ELR (cell line): ENCODE measurements at places on chromosomes 7 and 10.

DNA sequence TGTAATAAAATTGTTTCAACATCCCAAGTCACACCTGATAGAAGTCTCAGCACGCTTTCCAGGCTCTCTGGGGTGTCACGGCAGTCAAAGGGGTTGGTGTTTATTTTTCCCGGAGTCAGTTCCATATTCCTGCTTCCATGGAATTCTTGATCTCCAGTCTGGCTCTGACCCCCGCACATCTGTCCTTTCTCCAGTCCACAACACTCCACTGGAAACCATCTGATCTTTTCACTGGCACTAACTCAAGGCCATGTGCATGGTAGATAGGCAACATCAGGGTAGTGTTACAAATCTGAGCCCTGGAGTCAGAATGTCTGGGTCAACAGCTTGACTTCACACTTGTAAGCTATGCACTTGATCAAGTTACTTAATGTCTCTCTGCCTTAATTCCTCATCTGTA, 176.2 kb downstream of the WDR11 start:
- DNase-seq, result no peak

DNA sequence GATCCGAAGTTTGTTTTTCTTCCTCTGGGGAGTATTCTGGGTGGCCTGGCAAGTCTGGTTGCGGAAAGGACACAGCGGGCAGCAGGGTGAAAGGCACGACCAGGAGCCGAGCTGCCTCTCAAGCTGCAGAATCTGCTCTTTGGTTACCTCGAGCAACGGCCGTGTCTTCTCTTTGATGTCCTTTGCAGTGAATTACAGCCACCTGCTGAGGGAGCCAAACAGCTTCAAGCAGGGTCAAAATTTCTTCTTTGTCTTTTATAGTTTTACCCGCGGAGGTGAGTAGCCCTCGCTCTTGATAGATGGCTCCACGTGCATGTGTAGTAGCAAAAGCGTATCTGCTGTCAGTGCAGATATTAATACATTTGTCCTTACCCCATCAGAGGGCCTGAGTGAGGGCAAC, 177.3 kb upstream of the MBL2 start:
- DNase-seq, result peak; percentile 2

- DNase-seq, result no peak
Measured at GRCh38 chr7:25396668-25397067, 168.4 kb upstream of the NPVF start.

DNA sequence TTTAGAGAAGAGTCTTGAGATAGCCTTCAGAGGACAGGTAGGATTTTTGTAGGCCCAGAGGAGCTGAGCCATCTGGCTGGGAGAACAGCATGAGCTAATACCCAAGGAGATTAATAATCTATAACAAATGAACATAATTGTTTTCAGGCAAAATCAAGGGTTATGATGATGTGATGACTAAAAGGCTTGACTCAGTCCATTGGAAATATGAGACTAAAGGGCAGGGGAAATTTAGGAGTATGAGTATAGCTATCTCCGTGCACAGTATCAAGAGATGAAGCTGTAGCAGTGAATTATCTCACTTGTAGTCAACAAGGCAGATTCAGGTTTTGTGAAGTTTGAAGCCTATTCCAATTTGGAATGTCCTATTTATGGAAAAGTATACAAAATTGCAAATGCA, 40.1 kb downstream of the CSTF2T start:
- DNase-seq, result no peak

- DNase-seq, result no peak
Measured at GRCh38 chr10:122774231-122774630, 71.4 kb downstream of the CUZD1 start.

- DNase-seq, result no peak
Measured at GRCh38 chr7:135240441-135240840, 6.8 kb downstream of the STRA8 start.

- no peak for DNase-seq
Measured at GRCh38 chr10:73655990-73656298, at the start of gene SYNPO2L. Gene SYNPO2L, minus strand, starts transcription at chr10:73656029. Its CDS starts 107 bp downstream, at chr10:73655922.

GRCh38 chr7:54841772-54842697, 83.0 kb upstream of the SEC61G start:
- peak; percentile 62 for DNase-seq

DNA sequence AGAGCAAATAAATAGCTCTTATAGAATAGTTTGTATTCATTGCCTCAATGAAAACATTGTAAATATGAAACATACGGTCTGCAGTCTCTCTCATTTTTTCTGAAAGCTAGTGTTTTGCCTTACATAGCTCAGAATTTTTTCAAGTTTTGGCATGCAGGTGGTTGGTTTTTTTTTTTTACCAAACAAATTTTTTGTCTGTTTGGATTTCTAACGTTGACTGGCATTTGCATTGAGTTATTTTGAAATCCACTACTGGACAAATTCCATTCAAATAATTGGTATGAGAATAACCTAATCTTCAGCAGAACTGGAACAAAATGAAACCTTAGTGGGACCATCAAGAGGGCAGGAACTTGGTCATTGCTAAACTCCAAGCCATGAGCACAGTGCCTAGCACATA, 107.6 kb upstream of the SAMD8 start:
- DNase-seq, result no peak

- DNase-seq, result no peak
Measured at GRCh38 chr10:121648493-121648892, 50.2 kb upstream of the FGFR2 start.

DNA sequence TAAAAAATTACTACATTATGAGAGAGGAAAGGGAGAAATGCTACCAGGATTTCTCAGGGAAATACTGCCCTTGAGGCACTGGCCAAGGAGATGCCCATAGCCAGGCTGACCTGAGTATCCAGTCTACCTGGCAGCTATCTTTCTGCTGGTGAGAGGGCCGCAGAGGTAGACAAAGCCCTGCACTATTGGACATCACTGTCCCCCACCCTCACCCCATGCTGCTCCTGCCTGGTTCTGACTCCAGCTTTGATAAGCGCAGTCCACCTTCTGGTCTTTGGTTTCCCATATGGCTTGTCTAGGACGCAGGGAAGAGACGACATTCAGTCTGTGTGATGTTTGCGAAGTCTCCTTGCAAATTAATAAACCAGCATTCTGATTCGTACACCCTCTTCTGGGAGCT, 3.7 kb downstream of the ITPRIP start:
- DNase-seq, result no peak

DNA sequence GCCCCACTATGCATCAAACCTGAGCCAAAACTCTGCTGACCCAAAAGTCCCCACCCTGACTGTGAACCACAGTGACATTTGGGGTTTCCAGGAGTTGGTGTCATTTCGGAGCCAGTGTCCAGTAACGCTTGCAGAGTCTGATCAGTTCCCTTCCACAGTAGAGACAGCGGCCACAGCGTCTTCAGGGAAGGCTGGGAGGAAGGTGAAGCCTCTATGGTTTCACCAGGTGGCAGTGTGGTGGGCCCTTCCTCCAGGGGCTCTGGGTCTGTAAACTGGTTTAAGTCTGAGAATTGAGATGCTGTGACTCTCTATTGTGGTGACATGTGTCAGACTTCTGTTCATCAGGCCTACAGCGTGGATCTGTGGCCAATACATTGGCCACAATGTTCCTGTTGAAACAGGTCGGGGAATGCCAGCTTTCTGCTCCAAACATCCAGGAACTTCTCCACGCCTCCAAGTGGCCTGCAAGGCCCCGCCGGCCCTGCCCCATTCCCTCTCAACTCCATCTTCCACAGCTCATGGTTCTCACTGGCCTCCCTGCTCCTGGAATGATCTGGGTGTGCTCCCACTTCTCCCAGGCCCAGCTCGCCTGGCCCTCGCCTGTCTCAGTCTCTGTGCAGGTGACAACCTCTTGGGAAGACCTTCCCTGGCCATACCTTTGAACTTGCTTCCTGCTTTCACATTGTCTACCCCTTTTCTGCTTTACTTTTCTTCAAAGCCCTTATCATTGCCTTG, 124.5 kb upstream of the FAM20C start:
- DNase-seq, result peak; percentile 84

DNA sequence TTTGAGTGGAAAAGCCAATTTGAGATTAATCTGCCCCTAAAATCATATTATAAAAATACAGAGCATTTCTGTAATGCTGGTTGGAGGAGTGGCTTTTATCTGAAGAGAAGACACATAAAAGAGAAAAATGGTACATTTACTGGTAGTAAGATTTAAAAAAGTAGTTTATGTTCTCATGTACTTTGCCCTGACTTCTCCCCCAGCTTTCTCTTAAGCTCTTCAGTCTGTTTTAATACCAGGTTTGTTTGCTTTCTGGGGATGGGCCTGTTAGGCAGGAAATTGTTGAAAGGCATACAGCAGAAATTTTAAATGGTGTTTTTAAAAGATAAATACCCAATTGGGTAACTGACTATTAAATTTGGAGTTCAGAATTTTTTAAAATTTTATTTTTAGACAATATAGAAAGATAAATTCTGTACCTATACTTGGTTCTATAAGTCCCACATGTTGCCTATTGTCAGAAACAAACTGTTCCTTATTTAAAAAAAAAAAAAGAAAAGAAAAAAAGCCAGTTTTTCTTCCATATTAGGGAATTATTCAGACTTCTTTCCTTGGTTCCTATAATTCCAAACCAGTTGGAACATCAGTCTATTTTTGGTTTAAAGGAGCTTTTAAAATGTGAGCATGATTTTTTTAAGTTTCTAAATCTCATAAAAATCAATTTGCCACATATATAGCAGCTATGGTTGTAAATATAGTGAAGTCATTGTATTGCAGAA, 136.6 kb downstream of the ARID5B start:
- DNase-seq, result no peak

DNA sequence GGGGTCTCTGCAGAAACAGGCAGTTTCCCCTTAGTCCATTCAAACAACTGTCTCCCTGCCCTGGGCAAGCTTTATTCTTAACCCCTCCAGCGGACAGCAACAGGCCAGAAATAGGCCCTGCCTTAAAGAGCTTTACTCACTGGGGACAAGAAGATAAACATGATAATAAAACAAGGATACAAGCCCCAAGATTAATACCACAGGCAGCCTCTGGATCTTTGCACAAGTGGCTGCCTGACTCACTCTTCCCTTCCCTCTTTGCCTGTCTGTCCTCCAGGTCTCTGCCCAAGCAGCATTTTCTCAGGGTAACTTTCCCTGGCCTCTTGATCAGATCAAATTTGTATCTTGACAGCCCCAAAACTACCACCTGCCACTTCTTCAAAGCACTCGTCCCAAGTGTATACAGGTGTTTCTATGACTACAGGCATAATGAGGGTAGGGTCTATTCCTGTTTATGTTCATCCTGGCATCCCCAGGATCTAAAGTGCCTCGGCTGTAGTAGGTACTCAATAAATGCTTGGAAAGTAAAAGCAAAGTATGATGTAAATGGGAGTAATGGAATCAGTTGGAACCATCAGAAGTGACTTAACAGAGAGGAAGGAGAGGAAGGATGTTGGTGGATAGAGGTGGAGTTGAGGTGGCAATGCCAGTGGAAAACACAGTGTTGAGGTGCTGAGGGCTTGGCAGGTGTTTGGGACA, 7.0 kb upstream of the CAMK2G start:
- peak; percentile 65 for DNase-seq
